ENCODE measurements at places on chromosomes 3 and 15.

DNA sequence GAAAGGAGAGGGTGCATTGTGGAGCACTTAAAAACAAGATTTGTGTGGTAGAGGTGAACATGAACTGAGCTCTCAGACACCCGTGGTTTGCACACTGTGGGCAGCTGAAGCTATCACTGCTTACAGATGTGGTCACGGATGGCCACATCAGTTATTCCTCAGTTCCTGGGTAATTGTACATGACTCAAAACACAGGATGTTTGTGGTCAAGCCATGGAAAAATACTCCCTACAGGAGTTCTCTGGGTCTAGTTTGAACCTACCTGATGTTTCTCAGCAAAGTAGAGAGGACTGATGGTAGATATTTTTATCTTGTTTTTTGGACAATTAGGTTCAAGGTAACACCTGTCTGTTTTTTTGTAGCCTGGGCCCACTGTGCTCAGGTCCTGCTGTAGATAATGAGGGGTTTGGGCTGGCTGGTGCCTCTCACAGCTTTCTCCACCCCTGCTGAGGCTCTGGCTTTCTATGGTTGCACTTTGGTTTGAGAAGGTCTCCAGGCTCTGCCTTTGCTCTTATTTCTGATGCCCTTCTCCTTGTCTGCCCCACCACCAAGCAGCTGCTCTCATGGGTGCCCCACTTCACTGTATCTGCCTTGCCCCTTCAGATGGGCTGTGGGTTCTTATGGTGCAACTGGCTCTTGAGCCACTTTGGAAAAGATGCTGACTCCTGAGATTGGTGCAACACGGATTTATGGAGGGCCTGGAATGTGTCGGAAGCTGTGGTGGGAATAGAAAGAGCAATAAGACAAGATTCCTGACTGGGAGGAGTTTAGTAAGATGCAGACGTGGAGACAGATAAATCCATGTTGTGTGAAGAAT lies 40.1 kb downstream of the CDCP1 start:
- DNase-seq = peak; percentile 82

GRCh38 chr15:71807125-71807629 lies 3.2 kb upstream of the NR2E3 start:
- DNase-seq = no peak

- DNase-seq = no peak
These were observed 92.8 kb downstream of the FOXP1 start for GRCh38 chr3:71490692-71491091.

DNA sequence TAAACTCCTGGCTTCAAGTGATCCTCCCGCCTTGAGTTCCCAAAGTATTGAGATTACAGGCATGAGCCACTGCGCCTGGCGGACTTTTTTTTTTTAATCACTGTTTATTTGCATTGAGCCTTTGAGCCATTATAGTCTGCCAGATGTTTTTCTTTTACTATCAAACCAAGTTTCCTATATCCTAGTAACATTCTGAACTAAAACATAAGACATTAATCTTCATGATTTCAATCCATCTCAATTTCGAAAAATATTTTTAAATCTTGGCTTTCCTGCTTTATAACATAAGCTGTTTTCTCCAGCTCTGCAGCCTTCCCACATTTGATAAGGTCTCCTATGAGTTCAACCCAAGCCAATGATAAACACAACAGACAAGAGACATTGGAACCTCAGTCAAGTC lies 75.4 kb downstream of the UMPS start:
- no peak for DNase-seq

DNA sequence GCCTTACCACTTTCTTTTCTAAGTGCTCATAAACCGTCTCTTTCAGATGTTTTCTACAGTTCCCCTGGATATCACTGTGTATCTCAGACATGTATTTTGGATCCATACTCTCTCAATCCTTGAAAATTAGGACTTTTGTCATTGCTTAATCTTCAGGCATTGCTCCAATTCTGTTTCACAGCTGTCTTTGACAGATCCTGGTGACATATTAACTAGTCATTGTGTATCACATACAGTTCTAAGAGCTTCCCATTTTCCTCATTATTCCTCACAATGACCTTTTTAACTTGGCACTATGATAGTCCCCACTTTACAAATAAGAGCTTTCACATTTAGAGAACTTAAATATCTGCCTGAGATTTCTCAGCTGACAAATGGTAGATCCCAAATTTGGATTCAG lies 151.7 kb downstream of the CLSTN2 start:
- DNase-seq = no peak

GRCh38 chr3:177307391-177307790 lies 110.1 kb upstream of the TBL1XR1 start:
- no peak for DNase-seq

DNA sequence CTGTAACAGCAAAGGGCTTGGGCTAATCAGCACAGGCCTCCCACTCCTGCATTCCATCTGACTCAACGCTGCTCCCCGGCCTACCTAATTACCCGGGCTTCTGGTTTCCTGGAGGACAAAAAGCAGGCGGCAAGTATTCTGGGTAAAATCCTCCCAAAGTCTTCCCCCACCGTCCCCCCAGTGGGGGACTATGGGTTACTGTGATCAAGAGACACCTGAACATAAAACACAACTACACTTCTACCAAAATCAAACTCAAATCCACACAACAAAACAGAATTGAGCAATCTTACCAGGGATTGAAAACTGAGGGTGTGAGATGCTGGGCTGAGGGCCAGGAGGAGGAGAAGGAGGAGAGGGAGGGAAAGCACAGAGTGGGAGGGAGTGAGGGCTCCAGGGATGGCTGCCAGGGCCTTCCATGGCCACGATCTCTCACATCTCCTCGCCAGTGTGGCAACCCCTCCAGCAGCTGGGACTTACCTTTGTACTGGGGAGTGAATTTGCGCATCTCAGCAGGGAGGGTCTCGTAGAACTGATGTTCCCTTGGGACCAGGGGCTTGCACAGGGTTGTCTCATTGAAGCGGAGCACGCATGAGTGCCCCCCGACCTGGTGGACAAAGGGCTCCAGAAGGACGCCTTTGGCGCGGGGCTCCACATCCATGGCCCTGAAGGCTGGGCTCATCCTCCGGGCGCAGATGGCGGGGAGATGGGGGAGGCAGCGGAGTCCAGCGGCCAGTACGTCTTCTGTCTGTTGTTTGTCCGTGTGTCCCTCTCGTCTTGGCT lies 9.1 kb upstream of the NCKIPSD start:
- peak; percentile 51 for DNase-seq

DNA sequence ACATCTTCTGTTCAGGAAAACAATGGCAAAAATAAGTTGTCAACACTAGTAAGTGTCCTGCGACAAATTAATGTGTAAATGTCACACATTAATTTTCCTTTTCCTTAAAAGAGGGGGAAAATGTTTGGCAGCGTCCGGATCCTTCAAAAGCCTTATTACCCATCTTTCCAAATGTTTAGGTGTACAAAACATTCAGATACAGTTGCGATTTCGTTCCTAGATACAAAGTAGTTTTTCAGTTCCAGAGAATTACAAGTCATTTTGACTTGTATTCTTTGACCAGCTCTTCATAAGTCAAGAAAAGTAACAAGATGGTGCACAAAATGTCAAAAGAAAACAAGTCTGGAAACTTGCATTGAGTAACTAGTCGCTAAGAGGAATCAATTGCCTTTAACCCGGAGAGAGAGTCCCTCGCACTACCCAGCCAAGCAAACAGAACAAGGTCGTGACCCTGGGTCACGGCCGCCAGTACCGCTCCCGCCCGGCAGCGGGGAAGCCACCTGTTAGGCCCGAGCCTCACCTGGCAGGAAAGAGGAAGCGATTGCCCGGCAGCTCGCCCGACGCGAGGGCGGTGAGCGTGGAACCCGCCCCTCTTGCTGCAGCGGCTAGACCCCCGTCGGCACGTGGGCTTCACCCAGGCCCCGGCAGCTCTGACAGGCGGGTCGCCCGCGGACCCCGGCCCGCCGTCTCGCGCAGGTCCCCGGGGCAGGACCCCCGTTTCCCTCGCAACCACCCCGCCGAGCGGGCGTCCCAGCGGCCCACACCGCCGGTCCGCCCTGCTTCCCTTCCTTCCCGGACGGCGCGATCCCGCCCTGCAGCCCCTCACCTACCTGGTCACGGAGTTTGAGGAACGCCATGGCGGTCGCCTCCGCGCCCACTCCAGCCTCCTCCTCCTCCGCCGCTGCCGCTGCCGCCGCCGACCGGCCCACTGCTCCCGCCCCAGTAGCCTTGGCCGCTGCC lies 61.0 kb upstream of the ANKRD28 start:
- DNase-seq = no peak

GRCh38 chr15:85495096-85495495 lies 114.7 kb downstream of the AKAP13 start:
- no peak for DNase-seq

- DNase-seq = no peak
These were observed 147.3 kb downstream of the WNT5A start for GRCh38 chr3:55339819-55340218.

DNA sequence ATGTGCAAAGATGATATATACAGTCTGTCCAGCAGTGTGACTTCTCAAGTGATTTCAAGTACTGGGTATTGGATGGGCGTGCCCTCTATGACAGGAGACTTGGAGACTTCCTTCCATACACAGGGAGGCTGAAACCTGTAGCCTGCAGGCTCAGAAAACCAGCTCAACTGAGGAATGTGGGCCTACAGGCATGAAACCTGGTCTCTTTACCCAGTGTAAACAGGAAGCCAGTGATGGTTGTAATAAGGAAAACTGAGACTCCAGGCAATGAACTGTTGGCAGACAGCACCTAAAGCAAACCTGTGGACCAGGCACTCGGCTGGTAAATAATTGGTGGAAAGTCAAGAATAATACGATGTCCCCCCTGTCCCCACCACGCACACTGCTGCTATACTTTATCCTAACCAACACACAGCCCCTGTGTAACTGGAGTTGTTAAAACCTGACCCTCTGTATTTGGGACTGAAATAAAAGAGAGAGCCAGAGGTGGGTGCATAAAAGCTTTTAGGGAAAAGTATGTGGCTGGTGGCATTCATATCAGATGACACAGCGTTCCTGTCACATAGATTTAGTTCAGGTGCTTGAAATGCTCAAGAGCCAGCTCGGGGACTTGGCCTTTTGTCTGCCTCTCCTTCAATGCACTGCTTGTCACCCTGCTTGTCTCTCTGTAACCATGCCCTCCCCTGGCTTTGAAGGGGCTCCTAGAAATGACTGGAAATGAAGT lies 144.7 kb downstream of the TPRG1 start:
- no peak for DNase-seq
